ENCODE measurements at places on chromosomes 3 and 15.

DNA sequence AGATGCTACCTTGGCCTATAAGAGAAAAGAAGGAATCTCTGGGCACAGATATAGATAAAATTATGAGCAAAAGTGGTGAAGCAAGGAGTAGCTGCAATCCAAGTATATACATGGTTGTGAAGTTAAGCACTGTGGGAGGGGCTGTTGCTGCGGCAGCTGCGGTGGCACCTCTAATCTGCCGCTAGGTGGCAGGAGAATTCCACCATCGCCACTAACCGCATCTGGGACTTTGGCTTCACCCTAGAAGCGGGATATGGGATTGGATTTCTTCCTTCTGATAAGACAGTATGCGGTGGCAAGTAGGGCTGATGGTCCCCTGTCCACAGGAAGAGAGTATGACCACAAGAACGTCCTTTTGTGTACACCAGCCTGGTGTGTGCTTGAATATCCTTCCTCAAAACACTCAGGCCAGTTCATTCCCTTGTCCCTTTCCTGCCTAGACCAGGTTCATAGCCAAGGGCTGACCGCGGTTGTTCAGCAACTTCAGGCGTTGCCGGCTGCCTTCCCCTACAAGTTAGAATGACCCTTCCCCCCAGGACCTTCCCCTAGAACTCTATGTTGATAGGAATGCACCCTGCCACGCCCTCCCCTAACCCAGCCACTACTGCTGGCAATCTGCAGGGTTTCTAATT lies 5.1 kb downstream of the MAGEL2 start:
- no peak for DNase-seq

GRCh38 chr3:150005243-150006112 lies 34.8 kb upstream of the PFN2 start:
- no peak for DNase-seq

GRCh38 chr3:149391960-149392359 lies 14.5 kb upstream of the TM4SF1 start:
- no peak for DNase-seq

DNA sequence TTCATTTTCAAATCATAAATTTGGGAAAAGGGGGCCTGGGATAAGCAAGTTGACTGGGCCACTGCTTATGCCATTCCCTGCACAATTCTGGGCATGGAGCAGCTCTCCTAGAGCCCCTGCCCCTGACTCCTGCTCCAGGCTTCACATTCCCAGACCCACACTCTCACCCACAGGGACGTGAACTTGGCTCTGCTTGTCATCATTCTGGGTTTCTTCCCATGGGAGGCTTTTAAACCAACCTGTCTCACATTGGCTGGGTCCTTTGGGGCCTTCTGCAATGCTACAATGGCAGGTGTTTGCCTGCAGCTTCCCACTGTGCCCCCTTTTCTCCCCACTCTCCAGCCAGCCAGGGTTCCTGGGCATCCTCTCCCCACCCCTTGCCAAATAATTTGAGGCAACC lies 49.1 kb downstream of the CYP19A1 start:
- DNase-seq, result no peak

DNA sequence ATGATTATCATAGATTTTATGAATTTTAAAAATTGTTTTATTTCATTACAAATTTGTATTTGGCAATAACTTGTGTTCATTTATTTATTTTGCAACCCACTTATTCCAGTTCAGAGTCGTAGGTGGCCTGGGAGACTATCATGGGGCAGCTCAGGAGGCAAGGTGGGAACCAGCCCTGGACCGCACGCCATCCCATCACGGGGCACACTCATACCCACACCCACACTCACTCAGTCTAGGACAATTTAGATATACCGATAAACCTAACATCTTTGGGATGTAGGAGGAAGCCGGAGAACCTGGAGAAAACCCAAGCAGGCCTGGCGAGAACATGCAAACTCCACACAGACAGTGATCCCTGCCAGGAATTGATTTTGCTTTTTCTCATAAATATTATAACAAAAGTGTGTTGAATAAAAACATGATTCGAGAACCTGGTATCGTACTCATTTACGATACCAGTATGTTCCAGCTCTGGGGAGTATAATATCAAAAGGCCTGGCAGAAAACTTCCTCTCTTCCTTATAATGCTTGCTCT lies 205.3 kb downstream of the NFKBIZ start:
- no peak for DNase-seq

GRCh38 chr15:45242289-45242688 lies 9.7 kb upstream of the SLC28A2 start:
- no peak for DNase-seq

DNA sequence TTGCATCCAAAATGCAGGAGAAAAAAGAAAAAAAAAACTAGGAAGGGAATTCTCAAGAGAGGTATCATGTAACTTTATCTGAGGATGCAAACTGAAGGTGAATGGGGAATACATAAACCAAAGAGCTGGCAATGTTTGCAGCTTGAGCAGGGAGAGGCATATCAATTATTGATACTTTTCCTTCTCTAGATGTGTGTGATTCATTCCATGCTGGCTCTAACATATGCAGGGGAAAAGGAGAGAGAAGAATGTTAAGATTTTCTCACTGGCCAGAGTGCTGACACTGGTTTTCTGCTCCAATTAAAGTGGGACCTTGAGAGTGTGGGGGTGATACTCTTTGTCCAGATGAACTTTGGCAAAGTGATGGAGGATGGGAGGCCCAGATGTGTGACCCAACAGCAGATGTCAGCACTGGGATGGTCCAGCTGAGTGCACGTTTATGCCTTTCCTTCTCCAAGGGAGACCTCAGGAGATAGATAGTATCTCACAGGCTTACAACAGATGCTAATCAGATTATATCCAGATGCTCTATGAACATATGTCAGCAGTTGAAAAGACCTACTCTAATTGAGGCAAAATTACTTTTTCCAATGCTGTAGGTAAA lies 50.0 kb upstream of the PSMD6 start:
- no peak for DNase-seq

GRCh38 chr3:172217877-172218276 lies 178.5 kb downstream of the FNDC3B start:
- DNase-seq, result no peak

DNA sequence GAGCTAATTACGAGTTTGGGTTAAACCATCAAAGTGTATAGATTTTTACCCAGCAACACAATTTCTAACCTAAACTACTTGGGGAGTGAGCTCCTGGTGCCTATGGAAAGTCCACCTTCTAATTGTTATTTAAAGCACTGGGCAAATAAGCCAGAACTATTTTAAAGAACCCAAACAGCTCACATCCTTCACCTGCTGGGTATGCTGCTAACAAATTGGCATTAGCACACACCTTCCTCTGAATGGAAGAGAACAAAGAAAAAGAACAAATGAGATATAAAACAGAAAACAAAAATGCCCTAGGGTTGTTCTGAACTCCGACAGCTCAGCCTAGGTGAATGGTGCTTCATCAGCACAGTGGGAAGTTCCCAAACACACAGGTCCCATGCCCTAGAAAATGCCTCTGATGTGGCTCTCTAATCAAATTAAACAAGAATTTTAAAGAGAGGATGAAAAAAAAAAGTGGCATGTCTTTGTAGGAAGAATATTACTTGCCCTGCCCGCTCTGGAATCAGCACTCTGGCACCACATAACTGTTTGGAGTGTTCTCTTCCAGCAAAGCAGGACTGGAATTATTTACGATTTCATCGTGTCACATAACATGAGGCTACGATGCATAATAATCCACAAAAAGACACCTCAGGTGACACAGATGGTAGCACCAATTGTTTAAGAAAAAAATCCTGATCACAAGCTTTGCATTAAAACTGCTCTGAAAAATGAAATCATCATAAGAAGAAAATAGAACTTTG lies 334.4 kb downstream of the GBE1 start:
- no peak for DNase-seq

- DNase-seq, result no peak
These were observed 129.7 kb downstream of the WNT7A start for GRCh38 chr3:13750215-13750614.

- no peak for DNase-seq
These were observed 115.4 kb upstream of the PRICKLE2 start for GRCh38 chr3:64340641-64341101.

DNA sequence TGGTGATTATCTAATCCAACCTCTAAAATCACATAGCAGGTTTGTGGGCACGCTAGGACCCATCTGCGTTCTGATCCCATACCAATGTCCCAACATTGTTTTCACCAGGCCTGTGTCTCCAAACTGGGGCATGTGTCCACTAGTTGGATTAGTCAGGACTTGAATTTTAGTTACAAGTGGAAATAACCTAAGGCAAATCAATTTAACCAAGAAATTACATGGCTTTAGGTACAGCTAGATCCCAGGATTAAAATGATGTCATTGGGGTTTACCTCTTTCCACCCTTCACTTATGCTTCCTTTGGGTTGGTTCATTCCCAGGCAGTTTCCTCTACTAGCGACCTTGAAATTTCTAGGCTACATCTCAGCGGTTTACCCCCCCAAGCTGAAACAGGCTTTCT lies 47.2 kb upstream of the PXYLP1 start:
- no peak for DNase-seq

DNA sequence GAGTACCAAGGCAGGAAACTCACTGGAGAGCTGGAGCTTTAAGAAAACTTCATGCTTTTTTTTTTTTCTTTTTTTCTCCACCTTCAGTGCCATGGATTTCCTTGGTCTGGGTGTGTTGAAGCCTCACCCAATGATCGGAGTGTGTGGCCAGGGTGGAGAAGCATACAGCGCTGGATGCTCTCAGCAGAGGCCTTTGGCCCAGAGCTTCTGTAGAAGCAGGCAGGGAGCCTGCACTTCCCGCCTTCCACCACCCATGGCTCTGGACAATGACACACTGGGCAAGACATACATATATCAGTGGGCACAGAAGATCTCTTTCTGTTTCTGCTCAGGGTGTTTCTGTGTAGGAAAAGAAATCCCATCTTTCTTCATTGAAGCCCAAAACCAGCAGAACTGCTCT lies 55.8 kb upstream of the ACAD9 start:
- DNase-seq, result no peak

DNA sequence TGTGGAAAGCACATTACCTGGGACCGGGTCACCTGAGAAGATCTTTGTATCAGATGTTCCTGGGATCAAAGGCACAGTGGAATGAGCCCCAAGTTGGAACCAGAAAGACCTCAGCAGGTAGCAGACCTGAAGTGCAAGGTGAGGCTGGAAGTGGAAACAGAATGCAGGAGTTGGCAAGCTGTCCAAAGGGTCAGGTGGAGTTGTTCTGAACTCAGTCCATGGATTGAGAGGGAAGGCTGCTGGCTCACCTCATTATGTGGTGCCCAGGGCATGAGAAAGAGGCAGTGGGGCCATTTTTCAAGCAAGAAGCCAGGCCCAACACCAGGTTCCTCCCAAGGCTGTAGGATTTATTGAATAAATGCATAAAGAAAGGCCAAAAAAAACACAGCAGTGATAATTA lies 49.3 kb downstream of the TMEM266 start:
- DNase-seq, result no peak

- DNase-seq, result no peak
These were observed 14.1 kb upstream of the RPS17 start for GRCh38 chr15:82554351-82554750.

- no peak for DNase-seq
These were observed 14.9 kb upstream of the GJD2 start for GRCh38 chr15:34769711-34770110.

DNA sequence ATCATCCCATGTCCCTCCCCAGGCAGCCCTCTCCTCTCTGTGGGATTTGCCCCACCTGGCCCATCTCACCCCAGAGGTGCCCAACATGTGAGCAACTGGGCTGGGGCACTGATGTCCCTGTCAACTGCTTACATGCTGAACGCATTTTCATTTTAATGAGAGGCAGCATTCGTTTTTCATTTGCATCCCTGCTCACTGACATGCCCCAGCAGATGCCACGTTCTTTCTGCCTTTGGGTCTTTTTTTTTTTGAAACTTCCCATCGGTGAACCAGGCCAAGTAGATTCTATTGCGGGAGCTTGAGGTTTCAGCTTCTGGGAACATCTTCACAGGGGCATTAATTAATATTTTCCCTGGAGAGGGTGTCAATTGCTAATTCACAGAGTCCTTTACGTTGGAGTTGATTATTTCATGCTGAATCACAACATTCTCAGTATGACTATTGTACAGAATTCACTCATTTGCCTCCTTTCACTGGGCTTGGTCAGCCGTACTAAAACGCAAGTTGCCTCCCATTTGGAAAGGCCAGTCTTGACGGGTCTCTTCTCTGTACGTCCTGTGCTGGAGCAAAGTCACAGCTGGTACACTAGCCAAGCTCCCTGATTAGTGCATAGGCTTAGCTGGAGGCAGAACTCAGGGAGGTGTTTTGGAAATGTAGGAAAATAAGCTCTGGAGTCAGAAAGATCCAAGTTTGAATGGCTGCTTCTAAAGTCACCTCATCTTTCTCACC lies 69.8 kb downstream of the CHRNA7 start:
- no peak for DNase-seq

DNA sequence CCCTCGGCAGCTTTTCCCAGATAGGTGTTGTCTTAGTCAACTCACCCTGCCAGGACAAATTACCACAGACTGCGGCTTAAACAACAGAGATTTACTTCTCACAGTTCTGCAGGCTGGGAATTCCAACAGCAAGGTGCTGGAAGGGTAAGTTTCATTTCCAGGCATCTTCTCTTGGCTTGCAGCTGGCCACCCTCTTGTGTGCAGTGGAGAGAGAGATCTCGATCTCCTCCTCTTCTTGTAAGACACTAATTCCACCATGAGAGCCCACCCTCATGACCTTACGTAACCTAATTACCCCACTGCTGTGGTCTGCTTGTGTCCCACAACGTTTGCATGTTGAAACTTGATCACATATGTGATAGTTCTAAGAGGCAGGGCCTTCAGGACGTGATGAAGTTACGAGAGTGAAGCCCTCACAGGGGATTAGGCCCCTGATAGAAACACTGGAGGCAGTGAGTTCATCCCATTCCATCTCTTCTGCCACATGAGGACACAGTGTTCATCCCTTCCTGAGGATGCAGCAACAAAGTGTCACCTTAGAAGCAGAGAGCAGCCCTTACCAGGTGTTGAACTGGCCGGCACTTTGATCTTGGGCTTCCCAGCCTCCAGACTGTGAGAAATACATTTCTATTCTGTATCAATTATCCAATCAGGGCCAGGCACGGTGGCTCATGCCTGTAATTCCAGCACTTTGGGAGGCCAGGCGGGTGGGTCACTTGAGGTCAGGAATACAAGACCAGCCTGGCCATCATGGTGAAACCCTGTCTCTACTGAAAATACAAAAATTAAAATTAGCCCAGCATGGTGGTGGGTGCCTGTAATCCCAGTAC lies 247.7 kb downstream of the PLCL2 start:
- no peak for DNase-seq

- DNase-seq, result no peak
These were observed 17.2 kb downstream of the RASGRP1 start for GRCh38 chr15:38547255-38547997.

GRCh38 chr15:70151462-70151861 lies 53.7 kb upstream of the TLE3 start:
- DNase-seq, result no peak

- no peak for DNase-seq
These were observed 5.2 kb upstream of the PRKCD start for GRCh38 chr3:53155760-53156159.

DNA sequence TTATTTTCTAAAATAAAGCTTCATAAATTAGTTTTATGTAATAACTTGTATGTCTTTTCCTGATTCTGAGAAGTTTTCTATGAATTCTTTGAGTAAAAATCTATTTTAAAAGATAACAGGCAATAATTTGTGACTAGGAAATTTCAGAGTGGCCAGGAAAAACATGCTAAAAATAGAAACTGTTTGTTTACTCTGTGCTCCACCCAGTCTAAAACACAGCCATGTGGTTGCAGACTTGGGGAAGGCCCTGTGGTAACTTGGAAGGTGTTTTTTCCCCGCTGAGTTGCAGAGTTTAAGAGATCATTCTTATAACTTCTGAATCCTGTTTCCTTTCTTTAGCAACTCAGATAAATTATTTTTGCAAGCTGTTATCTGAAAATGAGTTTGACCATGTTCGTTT lies 21.9 kb downstream of the PLCL2 start:
- no peak for DNase-seq

GRCh38 chr3:155504682-155505081 lies 211.2 kb upstream of the STRIT1 start:
- no peak for DNase-seq

Measured in stimulated activated CD4-positive, alpha-beta T cell treated with anti-CD3 and anti-CD28 coated beads, Interleukin-15, amount 100 ng/mL, for 1 hour (primary cell).